ENCODE measurements at places on chromosomes 4 and X.

GRCh38 chr4:182925298-182925757, 8.1 kb upstream of the DCTD start:
- DNase-seq, result peak; percentile 24

DNA sequence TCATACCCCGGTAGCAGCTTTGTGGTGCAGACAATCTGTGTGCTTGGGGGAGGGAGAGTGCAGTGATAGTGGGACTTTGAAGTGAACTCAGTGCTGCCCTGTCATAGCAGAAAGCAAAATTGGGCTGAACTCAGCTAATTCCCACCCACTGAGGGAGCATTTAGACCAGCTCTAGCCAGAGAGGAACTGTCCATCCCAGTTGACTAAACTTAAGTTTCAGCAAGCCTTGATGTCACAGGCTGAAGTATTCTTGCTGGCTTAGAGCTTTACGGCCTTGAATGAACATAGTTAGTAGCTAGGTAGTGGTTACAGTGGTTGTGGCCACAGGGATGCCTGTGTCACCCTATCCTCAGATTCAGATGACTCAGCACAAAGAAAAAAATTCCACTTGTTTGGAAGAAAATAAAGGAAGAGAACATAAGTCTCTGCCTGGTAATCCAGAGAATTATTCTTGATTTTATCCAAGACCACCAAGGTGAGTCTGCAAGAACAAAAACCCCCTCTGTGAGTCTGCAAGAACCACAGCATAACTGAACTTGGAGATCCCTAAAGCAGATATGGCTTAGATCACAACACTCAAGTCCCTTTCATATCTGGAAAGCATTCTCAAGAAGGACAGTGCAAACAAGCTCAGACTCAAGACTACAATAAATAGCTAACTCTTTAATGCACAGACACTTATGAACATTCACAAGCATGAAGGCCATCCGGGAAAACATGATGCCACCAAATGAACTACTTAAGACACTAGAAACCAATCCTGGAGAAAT, 39.4 kb downstream of the ADH7 start:
- peak; percentile 17 for DNase-seq

DNA sequence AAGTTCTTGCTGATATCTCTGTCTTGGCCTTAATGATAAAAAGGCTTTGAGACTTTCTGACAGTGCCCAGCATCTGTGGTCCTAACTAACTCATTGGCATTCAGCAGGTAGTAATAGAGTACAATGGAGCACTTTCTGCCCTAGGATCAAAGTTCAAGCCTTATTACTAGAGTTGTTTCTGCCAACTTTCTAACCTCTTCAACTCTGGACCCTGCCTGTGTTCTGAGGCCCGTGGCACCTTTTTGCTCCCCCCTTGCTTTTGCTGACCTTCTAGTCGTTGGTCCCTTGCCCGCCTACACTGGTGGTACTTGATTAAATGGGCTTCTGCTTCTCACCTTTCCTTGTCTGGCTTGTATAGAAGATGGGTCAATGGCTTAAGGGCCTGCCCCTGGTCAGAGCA, 126.3 kb downstream of the PPARGC1A start:
- DNase-seq, result no peak

DNA sequence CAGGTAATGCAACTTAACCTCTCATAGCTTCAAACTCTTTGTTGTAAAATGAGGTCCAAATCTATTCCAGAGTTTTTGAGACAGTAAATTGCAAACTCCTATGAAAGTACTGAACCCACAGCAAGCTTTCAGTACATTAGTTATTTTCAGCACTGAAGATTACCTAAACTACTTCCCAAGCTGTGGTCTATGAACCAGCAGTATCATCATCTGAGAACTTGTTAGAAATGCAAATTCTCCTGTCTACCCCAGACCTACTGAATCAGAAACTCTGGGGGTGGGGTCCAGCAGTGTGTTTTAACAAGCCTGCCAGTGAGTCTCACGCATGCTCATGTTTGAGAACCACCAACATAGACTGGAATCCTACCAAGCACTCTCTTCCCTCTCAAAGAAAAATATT, 5.7 kb upstream of the CASP6 start:
- DNase-seq, result no peak

GRCh38 chr4:142377342-142378091, 468.6 kb downstream of the INPP4B start:
- no peak for DNase-seq

DNA sequence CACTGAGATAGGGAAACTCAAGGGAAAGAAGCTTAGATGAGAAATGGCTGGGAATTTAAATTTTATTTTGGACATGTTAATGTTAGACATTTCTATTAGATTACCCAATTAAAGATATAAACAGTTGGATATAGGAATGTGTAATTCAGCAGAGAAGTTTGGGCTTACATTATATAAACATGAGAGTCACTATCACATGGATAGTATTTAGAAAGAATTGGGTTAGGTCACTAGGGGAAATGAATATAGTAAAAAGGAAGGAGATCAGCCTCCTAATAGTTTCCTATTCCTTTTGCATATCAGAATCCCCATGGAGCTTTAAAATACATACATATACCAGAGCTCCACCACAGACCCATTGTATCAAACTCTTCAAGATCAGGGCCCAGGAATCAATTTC, 19.6 kb upstream of the CXCL5 start:
- DNase-seq, result no peak

- no peak for DNase-seq
Observed at GRCh38 chrX:155188786-155189185, 27.5 kb upstream of the VBP1 start.

GRCh38 chr4:104749062-104749461, 254.4 kb upstream of the CXXC4 start:
- DNase-seq, result no peak

DNA sequence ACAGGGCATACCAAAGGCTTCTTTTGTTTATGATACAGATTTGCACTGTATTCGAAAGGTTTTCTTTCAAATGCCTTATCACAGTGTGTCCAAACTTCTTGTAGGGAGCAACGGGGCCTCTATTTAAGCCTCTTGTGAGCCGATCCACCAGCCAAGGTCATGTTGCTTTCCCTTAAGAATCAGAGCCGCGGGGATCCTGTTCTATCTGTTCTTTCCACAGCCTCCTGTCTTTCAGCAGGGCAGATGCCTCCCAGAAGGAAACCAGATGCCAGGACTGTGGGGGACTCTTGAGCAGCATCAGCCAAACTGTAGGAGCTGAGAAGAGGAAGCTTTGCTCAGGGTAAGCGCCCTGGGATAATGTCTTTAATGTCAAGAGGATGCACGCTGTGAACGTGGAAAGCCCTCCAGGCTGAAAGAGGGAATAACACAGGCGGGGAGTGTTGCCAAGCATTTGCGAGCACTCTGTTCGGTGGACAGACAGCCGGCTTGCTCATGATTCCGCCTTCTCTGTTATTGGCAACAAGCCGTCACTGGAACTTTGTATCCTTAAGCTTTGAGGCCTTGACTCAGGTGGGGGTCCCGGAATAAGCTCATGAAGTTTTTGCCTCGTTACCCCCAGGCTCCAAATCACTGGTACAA, 279.8 kb upstream of the FRG1 start:
- DNase-seq, result no peak

DNA sequence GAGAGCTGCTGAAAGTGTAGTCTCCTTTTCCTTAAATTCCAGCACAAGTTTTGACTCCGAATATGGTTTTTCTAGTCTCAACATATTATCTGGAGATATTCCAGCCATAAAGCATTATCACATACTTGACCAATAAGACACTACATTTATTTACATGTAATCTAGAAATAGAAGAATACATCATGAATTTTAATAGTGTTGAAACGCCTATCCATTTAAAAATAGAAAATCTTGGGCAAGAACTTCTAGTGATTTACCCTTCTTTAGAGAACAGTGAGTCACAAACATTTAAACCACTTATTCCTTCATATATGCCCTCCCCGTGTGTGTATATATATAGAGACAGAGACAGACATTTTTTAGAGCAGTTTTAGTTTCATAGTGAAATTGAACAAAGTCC, 161.5 kb downstream of the SOWAHB start:
- peak; percentile 41 for DNase-seq

DNA sequence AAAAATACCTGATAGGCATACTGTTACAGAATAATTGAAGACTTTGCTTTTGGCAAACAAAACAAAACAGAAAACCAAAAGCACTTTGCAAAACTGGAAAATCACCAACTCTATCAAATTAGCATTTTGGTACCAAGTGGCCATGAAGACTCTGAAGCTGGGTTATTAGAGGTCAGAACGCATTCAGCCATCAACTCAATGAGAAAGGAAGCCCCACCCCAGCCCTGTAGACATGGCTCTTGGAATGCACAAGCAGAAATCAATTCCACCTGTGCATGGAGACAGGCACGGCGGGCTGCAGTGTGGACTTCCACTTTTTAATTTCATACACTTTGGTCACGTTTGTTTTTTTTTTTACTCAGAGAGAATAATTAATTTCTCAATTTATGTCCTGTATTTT, 93.6 kb upstream of the DHX15 start:
- DNase-seq, result no peak

DNA sequence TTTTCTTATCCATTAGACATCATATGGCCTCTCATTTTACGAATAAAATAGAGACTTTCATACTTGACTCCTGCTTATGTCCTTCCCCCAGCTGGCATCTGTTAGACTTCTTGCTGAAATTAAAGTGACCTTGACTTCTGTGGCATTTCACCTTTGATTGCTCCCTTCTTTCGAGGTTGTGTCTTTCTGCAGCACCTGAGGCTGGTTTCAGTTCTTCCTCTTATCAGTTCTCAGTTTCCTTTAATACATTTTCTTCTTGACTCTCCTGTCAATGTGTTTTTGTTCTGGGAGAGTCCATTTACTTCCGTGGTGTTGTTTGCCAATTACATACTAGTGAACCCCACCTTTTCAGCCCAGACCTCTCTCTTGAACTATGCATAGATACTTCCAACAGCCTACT, 81.6 kb downstream of the RBPJ start:
- no peak for DNase-seq

DNA sequence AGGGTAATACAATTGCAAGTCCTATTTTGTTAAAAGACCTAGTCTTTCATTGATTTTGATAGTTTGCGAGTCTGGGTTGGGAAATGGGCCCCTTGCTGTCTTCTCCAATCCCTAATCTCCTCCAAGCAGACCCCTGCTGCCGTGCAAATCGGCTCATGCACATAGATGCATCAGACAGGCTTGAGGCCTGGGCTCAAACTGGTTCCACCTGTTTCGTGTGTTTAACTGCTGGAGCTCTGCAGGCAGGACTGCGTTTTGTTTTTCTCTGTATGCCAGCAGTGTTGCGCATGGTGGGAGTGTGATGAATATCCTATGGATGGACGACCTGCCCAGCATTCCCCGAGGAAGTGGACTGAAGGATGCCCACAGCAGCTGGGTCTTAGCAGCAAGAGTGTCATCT, 133.9 kb downstream of the PDGFRA start:
- DNase-seq, result no peak

DNA sequence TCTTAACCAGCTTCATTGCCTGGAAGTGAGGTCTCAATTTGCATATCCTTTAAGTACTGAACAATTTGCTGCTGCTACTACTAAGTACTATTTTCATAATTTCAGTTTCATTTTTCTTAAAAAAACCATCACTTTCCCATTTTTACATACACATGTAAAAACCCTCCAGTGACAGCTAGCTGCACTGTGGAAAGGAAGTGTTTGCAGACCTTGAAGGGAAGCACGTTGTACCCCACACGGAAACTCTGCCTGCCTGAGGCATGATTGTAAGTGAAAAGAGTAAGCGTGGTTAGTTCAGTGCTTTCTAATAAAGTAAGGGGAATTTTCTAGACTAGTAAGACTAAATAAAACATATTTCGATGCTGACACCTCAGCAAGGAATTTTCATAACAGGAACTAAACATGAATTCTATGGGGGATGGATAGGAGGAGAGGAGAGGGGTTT, 103.6 kb downstream of the RAPGEF2 start:
- peak; percentile 9 for DNase-seq

- DNase-seq, result no peak
Observed at GRCh38 chr4:79408063-79408462, at the start of gene GK2. Gene GK2 (minus strand): TSS chr4:79408228. CDS start chr4:79408200, 28 bp downstream.

DNA sequence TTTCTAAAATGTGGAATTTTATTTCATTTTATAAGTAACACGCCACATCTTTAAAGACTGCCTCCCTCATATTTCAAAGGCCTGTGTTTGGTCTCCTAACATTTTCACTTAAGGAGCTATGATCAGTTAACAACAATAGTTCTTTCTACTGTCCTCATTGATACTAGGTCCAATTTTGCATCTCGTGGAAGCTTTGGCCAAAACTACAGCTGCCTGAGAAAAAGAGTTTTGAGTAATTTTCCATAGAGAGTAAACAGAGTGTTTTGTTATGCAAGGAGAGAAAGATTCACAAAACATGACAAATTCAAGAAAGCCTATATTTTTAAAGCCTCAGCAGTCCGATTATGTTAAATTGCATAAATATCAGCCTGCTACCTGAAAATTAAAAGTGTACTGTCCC, 11.4 kb upstream of the PCDH18 start:
- no peak for DNase-seq

- DNase-seq, result peak; percentile 67
Observed at GRCh38 chrX:41265615-41266014, 68.3 kb upstream of the DDX3X start.

DNA sequence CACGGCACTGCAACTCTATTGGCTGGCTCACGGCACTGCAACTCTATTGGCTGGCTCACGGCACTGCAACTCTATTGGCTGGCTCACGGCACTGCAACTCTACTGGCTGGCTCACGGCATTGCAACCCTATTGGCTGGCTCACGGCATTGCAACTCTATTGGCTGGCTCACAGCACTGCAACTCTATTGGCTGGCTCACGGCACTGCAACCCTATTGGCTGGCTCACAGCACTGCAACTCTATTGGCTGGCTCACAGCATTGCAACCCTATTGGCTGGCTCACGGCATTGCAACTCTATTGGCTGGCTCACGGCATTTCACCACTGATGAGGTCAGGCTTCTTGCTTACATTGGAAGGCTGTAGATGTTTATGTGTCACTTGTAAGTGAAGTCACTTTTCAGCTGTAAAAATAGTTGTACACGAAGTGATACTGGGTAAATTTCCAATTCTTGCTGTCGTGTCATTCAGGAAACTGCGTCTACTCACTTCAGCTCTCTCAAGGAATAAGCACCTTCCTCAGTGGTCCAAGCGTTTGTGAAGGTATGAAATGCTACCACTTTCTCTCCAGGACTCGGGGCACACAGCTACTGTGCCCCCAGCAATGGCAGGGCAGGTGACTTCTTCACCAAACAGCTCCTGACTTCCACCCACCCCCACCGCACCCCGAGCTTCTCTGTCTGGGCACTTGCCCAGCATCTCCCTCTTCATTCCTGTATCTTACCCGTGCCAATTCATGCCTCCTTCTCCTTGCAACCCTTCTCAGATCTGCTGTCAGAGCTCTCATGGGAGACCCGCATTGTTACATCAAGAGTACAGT, 141.3 kb downstream of the AFAP1 start:
- no peak for DNase-seq
